ENCODE measurements at places on chromosomes 12 and 14. TPM values are rescaled to one million over a fixed set of nuclear protein-coding genes. Genes with fewer than 3 reads are reported as not detected.

DNA sequence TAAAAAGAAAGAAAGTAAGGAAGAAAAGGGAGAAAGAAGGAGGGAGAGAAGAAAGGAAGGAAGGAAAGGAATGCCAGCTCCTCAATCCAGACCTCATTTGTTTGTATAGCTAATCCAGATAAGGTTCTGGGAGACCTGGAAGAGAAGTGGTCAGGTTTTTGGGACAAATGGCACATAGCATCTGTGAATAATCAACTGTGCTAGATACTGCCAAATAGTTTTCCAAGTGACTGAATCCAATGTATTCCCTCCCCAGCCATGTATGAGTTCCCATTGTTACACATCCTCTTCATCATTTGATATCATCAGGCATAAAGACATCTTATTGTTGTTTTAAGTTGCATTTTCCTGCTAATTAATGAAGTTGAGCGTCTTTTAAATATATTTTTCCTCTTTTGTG, 18.6 kb upstream of the PTGR2 start:
- no peak for DNase-seq

The RD3L gene
- not detected for total RNA-seq

The LETMD1 gene
- total RNA-seq: 67.9 TPM

GRCh38 chr14:104524726-104525125, 54.8 kb upstream of the C14orf180 start:
- no peak for DNase-seq

The MRPS35 gene
- 69.8 TPM for total RNA-seq

DNA sequence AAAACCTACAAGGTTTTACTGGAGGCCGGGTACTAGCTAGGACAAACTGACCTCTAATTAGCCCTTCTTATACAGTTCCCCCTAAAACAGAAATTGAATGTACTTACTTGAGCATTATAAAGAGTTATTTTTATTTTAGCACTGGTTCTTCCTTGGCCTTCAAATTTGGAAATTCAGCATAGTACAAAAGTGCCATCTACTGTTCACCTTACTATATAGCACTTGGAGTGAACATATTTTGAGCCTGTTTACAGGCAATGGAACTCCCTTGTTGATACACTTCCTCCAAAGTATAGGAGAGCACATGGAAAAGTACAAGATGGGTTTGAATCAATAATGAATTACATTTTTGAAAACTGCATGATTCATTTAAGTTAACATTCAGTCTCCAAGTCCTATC, 3.9 kb upstream of the POC1B start:
- peak; percentile 64 for DNase-seq

GRCh38 chr14:22658946-22659345, 14.8 kb upstream of the OR6J1 start:
- DNase-seq: no peak

The RNF212B gene
- not detected for total RNA-seq

The PPFIA2 gene
- not detected for total RNA-seq

GRCh38 chr12:49946497-49946896, 4.0 kb upstream of the AQP2 start:
- no peak for DNase-seq

DNA sequence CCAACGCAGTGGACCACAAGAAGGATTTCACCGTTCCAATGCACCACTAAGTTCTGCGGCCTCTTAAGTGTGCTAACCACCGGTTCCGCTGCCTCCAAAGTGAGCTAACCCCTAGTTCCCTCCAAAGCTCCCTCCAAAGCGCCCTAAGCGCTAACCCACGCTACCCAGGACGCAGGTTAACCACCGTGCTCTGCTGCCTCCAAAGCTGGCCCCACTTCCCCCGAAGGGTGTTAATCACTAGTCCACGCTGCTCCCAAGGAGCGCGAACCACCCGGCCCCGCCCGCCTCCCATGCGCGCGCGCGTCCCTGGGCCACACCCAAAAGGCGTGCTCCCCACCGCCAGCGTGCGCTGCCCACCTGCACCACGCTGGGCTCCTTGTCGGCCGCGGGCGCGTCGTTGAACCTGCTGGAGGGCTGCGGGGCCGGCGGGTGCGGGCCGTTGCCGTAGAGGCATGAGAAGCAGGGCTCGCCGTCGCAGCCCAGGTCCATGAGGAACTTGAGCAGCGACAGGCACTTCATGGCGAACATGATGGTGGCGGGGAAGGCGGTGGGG, 11.7 kb downstream of the FAM181A start:
- no peak for DNase-seq

The SDS gene
- not detected for total RNA-seq

DNA sequence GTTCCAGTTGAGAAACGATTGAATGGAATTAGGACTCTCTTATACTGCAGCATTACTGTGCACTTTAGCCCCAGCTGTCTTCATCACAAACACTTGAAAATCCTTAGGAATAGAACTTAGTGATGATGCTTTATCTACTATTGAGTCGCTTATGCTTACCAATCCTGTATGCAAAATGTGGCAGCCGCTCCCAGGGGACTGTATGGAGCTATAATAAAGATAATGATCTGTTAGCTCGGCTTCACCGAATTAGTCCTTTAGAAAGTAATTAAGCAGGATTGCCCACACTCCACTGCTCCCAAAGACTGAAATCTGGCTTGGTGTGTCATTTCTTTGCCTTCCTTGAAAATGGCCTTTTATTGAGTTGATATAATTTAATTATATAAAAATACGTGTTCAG, 10.6 kb downstream of the EML1 start:
- no peak for DNase-seq

DNA sequence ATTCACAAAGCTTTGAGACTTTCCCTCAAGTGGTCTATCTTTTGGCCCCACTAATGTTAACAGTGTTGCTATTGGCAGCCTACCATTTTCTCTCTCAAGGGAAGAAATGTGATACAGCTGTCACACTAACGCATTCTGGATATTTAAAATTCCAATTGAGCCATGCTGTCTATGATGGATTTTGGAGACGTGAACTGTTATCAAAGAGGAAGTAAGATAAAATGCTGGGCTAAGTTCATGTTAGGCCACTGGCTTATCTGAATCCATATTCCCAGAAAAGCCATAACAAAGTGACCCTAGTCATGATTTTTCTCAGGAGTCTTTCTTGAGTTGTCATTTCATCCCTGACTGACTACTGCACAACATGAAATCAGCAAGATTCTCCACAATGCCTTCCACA, 200.2 kb downstream of the PHLDA1 start:
- no peak for DNase-seq

DNA sequence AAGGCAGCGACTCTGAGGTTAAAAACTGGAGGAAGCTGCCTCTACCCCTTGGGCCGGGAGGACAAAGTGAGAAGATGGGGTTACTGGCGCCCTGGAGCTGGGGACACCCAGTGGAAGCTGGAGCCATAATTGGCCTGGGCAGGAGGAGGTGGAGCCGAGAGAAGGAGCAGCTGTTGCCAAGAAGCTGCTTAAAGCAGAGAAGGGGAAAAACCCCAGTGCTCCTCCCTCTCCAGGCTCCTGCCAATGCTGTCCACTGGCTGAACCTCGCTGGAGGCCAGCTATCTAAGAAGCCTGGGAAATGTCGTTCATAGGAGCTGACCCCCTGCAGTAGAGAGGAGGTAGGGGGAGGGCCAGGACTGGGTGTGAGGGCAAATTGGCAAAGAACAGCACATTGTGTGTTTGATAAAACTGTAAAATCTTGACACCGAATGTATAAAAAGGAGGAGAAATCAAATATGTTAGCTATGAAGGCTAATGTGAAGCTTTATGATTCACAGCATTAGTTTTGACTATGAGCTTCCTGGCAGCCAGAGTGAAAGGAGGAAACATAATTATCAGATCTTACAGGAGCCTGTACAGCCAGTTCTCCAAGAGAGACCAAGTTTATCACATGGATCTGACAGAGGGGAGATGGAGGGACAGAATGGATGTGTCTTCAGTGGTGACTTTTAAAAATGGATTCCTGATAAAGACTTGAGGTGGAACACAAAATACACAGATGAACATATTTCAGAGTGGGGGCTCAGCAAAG, 9.5 kb downstream of the HHIPL1 start:
- peak; percentile 29 for DNase-seq

DNA sequence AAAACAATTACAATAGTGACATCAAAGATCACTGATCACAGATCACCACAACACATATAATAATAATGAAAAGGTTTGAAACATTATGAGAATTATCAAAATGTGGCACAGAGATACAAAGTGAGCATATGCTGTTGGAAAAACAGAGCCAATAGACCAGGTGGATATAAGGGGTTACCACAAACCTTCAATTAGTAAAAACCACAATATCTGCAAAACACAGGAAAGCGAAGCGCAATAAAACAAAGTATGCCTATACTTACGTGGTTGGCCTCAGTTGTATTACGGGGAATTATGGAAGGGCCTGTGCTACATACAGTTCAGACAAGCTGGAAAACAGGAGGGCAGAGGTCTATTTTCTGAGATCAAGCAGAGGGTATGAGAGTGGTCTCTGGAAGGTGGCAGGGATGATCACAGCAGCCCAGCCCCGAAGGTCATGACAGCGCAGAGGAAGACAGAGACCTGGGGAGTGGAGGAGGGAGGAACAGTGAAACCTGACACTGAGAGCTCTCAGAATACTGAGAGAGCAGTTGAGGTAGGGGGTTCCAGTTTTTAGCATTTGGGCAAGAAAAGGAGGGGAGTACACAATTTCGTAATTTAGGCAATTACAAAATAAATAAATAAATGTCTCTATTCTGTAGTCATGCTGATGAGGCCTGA, 41.3 kb downstream of the IFNG start:
- DNase-seq: no peak

The TSPAN8 gene
- 0.26 TPM for total RNA-seq

The KLHL33 gene
- not detected for total RNA-seq

The JPH4 gene
- total RNA-seq: not detected

DNA sequence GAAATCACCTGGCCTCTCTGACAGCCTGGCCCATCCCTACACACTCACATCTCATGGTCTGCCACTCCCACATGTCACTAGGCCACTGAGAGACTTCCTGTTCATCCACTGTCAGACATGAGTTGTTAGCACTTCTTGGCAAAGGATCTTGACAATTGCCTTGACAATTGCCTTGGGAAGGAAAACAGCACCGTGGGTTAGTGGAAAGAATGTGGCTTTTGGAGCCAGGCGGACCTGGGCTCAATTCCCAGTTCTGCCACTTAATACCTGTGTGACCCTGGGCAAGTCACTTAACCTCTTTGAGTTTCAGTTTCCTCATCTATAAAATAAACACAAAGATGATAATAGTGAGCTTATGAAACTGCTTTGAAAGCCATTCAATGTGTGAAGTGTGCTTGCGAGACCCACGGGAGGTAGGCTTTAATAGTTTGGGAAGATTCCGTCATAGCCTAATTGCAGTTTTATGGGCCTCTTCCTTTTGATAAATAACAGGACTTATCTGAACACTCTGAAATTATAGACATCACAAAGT, 250.4 kb downstream of the C12orf75 start:
- DNase-seq: peak; percentile 6

DNA sequence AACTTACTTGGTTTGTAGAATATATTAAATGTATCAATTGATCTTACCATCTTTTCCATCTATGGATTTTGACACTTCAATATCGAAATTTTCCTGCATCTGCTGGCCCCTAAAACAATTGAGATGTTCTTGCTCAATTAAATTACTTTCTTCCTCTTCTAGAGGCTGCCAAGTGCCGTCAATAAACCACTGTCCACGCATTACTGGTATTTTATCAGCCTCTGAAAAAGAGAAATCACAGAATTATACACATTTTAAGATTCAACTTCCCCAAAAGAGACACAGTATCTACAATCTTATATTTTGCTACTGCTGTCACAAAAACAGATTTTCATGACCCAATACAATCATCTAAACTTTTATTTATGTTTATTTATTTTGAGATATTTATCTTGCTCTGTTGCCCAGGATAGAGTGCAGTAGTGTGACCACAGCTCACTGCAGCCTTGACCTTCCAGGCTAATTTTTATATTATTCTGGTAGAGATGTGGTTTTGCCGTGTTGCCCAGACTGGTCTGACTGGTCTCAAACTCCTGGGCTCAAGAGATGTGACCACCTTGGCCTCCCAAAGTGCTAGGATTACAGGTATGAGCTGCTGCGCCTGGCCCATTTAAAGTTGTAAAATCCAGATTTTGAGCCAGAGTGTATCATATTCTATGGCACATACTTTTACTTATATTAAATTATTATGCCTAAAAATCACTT, 49.3 kb downstream of the DDHD1 start:
- no peak for DNase-seq

DNA sequence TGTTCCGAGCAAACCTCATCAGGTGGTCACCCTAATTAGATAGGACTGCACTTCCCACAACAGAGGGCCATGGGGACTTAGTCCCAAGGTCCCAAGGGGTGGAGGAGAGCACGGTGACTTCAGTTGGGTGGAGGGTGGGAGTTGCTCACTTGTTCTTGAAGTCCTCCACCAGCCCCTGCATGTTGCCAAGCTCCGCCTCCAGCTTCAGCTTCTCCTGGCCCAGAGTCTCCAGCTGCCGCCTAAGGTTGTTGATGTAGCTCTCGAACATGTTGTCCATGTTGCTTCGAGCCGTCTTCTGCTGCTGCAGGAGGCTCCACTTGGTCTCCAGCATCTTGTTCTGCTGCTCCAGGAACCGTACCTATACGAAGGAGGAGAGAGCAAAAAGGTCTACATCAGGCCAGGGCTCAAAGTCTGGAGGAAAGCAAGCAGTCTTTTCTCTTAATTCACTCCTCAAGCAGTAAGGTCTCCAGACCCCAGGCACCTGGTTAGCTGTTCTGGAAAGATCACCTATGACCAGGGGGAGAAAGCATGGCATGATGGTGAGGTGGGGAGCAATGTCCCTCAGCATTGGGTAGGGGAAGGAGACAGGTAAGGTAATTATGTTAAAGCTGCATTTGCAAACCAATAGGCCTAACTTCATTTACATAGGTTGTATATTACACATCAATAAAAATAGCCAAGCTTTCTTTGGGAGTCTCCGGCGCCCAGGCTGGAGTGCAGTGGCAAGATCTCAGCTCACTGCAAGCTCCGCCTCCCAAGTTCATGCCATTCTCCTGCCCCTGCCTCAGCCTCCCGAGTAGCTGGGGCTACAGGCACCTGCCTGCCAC, 2.9 kb downstream of the KRT8 start:
- no peak for DNase-seq

DNA sequence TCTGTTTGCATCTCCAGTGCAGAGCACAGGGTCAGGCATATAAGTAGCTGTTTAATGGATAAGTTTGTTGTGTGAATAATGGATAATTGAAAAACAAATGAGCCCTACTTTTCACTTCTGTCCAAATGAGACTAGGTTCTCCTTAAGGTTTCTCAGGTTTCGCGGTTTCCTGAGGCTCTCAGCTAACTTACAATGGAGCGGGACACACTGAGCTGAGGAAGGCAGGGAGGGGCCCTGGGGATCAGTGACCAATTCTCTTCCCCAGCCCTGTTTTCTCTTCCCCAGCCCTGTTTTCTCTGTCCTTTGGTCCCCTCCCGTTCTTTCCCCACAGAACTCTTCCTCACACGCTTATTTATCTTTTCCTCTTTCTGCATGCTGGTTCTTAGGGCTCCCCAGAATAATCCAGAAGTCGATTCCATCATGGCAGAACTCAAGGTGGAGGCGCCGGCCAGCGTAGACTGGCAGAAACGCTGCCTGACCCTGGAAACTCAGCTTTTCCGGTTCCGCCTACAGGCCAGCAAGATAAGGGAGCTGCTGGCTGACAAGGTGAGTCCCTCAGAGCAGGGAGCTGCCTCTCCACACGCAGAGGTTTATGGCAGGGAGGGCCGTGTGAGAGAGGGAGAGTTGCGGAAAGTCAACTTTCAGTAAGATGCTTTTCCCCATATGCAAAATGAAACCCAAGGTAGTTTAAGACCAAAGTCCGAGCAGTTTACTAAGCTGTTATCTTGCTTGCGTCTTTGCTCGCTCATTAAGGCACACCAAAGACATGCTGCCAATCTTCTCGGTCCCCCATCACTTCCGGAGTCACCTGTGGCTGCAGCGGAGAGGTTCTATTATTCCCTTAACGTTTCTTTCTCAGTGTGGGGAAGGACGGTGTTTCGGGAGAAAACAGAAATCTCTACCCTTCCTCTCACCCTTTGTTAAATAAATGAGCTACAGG, 8.6 kb downstream of the PLEKHH1 start:
- DNase-seq: no peak
